ENCODE measurements at places on chromosomes 16 and 17.

DNA sequence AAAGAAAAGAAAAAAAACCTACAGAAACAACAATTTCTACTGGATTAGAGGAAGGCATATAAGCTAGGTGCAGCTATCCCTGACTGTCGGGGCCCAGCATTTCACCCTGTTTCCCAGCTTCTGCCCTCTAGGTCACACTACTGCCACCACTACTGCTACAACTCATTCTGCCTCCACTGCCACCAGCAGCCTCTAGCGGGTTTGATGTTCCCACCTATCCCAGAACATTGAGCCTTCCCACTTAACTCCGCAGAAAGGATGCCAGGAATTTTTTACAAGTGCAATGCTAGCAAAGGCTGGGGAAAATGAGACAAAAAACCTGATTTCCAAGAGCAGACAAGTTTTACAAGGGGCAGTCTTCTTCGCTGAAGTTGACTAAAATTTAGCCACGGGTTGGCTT lies 10.4 kb downstream of the ADCY9 start:
- no peak for DNase-seq

DNA sequence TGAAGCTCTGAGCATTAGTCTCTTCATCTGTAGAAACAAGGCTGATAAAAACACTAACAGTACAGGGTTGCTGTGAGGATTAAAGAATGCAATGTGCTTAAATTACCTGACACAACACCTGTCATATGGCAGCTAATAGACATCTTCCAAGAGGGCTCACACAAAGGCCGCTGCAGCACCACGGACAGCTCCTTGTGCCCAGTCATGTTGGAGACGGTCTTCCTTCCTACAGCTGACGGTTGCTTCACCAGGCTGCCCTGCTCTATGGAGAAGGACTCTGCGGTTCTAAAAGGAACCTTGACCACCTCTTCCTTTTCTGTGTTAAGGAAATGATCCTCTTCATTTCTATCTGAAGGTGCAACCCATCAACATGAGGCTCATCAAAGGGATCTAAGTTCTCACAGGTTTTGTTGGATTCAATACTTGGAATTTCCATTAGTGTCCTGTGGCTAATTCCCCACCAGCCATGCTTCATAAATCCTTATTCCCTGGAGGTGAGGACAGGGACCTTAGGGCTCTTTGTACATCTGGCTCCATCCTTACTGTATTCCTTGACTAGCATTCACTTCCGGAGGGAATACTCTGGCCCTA lies 138.9 kb upstream of the CES5A start:
- DNase-seq = peak; percentile 75

GRCh38 chr16:21949713-21950260 lies 3.4 kb upstream of the UQCRC2 start:
- no peak for DNase-seq

DNA sequence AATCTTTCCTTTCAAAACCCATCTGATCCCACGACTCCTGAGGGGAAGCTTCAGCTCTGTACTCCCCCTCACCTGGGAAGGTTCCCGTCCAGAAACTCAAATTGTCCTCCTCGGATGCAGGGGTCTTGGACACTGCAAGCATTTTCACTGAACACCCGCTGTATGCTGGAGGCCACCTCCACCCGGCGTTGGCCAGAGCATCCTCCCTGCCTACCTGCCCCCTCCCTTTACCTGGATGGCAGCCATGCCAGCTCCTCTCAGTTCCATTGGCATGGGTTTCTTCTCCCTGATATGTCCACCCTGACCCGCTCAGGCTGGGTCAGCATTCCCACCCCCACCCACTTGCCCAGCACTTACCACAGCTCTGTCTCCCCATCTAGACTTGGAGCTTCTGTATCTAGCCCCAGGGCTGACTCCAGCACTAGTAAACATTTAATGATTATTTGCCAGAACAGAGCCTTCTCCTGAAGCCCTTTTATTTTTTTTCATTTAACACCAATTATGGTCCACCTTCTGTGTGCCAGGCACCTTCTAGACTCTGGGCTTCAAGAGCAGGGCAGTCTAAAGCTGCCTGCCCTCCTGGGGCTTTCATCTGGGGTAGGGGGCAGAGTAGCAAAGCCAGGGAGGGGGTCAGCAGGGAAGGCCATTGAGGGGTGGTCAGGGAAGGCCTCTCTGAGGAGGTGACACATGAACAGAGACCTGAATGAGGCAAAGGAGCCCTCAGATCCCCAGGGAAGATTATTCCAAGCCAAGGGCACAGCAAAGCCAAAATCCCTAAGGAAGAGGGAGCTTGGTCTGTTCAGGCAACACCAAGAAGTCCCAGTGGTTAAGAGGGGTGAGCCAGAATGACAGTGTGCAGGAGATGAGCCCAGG lies 8.9 kb upstream of the KRT19 start:
- no peak for DNase-seq

- no peak for DNase-seq
Observed at GRCh38 chr16:2856686-2857450, 1.1 kb downstream of the PRSS22 start.

- DNase-seq = no peak
Observed at GRCh38 chr16:69924041-69924775, 26.9 kb upstream of the CLEC18A start.

DNA sequence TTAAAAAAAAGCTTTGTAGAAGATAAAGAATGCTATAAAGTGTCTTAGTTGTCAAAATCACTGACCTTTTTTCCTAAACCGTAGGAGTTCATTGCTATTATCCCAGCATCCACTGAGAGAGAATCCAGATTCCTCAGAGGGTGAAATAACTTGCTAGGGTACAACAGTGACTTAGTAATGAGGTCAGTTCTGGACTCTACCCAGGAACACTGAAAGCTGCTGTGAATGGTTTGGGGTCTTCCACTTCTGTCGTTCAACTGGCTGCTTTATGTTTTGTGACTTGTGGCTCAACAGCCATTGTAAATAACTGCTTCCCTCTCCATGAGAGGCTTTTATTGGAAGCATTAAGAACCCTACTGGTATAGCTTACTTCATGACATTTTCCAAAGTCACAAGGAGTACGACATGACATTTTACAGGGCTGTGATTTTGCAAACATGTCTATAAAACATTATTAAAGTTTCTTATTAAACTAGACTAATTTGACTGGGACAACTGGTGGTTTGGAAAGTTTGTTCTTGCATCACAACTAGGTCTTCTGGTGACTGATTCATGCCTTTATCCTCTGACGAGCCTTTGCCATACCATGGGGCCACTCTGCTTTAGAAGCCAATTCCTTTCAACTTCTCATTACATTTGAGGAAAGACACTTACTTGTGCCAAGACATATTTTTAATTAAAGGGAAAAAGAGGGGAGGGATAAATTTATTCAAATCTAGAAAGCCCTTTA lies 92.2 kb upstream of the CDH11 start:
- DNase-seq = no peak

GRCh38 chr17:37160944-37161343 lies 212.2 kb downstream of the AATF start:
- DNase-seq = peak; percentile 28

GRCh38 chr17:32445971-32446370 lies 1.7 kb downstream of the PSMD11 start:
- DNase-seq = peak; percentile 73

DNA sequence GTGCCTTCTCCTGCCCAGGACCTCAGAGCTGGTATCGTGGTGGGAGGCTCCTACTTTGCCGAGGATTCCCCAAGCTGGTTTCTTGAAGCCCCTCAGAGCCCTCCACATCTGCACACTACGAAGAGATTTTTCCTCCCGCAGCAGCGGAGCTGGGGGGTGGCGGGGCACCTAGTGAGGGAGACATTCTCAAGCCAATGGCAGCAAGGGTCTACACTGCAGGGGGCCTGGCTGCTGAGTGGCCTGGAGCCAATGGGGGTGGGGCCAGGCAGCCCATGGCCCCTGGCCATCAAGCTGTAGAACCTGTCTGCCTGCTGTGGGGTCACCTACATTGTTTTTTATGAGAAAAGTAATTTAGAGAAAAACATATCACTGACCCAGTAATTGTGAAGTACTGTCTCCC lies 5.0 kb downstream of the SLC26A11 start:
- no peak for DNase-seq

- DNase-seq = no peak
Observed at GRCh38 chr16:77403732-77404131, 31.1 kb downstream of the ADAMTS18 start.

DNA sequence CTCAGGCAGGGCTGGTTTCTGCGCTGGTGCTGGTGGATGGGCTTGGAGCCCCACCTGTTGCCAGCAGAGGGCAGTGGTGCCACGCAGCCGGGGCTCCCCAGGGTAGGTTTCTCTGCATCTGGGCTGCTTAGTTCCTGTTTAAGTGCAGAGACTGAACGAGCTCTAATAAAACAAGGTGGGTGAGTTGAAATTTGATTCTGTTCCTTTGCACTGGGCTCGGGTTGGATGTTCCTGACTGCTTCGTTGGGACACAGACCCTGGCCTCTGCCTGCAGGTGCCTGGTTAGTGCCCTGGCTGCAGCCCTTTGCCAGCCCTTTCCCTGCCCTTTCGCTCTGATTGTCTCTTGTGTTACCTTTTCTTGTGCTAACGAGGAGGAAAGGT lies 30.0 kb downstream of the TBCD start:
- DNase-seq = peak; percentile 91

DNA sequence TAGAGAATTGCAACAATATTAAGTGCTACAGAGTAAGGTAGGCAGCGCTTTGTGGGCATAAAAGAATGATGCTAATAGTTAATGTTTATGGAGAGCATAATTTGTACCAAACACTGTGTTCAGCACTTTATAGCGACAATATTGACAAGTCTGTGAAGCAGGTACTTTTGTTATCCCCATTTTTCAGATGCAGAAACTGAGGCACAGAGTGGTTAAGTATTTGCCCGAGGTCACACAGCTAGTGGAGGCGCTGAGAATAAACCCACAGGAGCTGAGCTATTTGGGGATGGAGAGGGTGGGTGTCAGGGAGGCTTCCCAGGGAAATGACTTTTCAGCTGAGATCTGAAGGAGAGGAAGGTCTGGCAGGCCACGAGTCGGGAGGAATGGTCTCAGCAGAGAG lies 39.4 kb downstream of the TMEM186 start:
- DNase-seq = no peak

GRCh38 chr16:12321311-12321842 lies 344.8 kb downstream of the SNX29 start:
- DNase-seq = no peak

GRCh38 chr16:2058872-2059271 lies 11.1 kb downstream of the TSC2 start:
- no peak for DNase-seq

- no peak for DNase-seq
Observed at GRCh38 chr17:57940231-57940630, 15.0 kb downstream of the CUEDC1 start.

- DNase-seq = no peak
Observed at GRCh38 chr17:32136856-32137255, 5.4 kb upstream of the RHOT1 start.

DNA sequence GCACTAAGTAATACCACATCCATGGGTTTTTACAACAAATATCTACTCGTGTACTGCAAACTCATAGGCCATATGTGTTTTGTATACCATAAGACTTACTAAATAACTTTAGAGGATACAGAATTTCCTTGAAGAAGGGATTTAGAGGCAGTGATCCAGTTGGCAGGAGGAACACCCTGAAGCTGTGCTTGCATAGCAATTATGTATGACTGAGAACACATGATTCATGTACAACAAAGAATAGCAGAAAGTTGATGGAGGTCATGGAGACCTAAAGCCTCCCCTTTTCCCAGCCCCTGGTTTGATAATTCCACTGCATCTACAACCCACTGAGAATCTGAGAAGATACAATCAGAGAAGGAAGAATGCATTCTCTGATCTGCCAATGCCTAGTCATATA lies 83.8 kb upstream of the PMFBP1 start:
- no peak for DNase-seq

- no peak for DNase-seq
Observed at GRCh38 chr16:27066668-27067537, at the start of gene C16orf82. TSS of gene C16orf82 (plus strand) at chr16:27066927.

DNA sequence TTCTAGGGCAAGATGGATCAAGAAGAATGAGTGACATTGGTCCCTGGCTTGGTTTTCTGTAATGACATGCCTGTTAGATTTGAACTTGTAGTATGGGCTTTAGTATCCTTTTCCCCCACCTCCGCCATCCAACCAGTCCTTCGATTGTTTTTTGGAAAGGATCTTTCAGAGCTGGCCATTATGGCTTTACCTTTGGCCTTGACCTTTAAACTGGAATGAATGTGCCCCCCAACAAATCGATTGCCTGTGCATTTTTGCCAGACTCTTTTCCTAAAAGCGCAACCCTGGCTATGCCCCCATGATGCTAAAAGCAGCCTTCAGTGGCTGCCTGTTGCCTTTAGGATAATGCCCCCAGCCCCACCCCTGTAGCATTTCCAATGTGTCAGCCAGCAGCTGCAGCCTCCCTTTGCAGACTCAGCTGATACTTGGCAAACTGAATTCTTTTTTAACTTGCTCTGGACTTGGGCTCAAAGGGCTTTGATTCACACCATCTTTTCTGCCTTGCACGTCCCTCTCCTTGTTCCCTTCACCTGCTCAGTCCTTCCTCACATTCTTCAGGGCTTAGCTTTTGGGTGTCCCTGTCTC lies 4.0 kb downstream of the GPRC5C start:
- no peak for DNase-seq

GRCh38 chr17:42535155-42536047 lies 640 bp upstream of the NAGLU start:
- no peak for DNase-seq

- peak; percentile 7 for DNase-seq
Observed at GRCh38 chr16:21101631-21102420, 48.8 kb downstream of the DNAH3 start.

- no peak for DNase-seq
Observed at GRCh38 chr16:8733849-8734540, 59.6 kb downstream of the ABAT start.

GRCh38 chr17:78676412-78677302 lies 99.5 kb upstream of the DNAH17 start:
- no peak for DNase-seq

- DNase-seq = peak; percentile 80
Observed at GRCh38 chr17:7437950-7438614, 1.2 kb upstream of the FGF11 start.

- DNase-seq = no peak
Observed at GRCh38 chr17:19254651-19255050, 17.5 kb downstream of the EPN2 start.

Data from suppressor macrophage treated with lipopolysaccharide for 1 hour (primary cell).